ENCODE measurements at places on chromosomes 13 and 19.
A peak's percentile ranks its signal among the peaks of the same experiment; 100 is the strongest.

- no peaks in the 10 kb centered on the region for H3K27me3 ChIP-seq
- peaks cover 2% of the 10 kb centered on the region for H3K4me1 ChIP-seq
- DNase-seq = no peak
- H3K27ac ChIP-seq = no peak overlapping the region
- H3K4me3 ChIP-seq = no peak overlapping the region
- no peaks in the 10 kb centered on the region for H3K36me3 ChIP-seq
These were observed 95.9 kb upstream of the FNDC3A start for GRCh38 chr13:48879854-48880253.

GRCh38 chr13:61253105-61253877 lies 162.4 kb downstream of the PCDH20 start:
- no peaks in the 10 kb centered on the region for H3K27me3 ChIP-seq
- no peaks in the 10 kb centered on the region for H3K4me1 ChIP-seq
- H3K4me3 ChIP-seq = no peak overlapping the region
- H3K27ac ChIP-seq = no peak overlapping the region
- H3K36me3 ChIP-seq = no peaks in the 10 kb centered on the region
- no peak for DNase-seq

GRCh38 chr13:85536706-85537105 lies 262.5 kb downstream of the SLITRK6 start:
- H3K4me3 ChIP-seq = no peak overlapping the region
- no peak for DNase-seq
- no peaks in the 10 kb centered on the region for H3K4me1 ChIP-seq
- no peak overlapping the region for H3K27ac ChIP-seq
- no peaks in the 10 kb centered on the region for H3K36me3 ChIP-seq
- H3K27me3 ChIP-seq = no peaks in the 10 kb centered on the region

DNA sequence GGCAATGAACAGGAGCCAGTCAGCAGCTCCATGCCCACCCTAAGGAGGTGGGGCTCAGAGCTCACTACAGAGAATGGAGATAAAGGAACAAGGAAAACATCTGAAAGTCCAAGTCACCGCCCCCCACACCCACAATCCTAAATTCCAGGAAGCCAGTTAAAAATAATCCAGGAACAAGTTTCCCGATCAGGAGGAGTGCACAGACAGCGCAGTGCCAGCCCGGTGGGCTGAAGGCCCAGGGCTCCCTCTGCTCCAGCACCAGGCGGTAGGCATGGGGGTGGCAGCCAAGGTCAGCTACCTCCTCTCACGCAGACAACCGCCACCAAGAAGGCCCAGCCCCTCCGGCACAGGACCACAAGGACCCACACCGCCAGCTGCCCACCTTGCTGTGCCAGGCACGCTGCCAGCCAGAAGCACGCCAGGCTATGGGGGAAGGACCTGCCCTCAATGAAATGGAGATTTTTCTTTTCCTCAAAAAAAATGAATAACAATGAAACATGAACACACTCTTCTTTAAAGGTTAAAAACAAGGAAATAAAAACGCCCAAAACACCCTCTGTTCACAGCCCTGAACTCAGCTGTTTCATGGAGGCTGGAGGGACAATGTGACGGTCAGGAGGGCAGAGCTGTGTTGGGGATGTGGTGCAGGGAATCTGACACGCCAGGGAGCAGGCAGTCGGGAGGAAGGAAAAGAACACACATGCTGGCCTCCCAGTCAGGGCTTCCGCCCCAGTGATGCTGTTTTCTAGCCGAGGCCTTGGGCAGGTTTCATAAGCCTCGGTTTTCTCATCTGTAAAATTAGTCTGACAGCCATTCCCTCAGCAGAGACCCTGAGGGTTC lies 11.0 kb downstream of the STK24 start:
- H3K27ac ChIP-seq = peak overlapping the region; percentile 54
- no peak for DNase-seq
- H3K4me3 ChIP-seq = peak overlapping the region; percentile 19
- peaks cover 78% of the 10 kb centered on the region for H3K4me1 ChIP-seq
- no peaks in the 10 kb centered on the region for H3K36me3 ChIP-seq
- H3K27me3 ChIP-seq = no peaks in the 10 kb centered on the region

- no peaks in the 10 kb centered on the region for H3K36me3 ChIP-seq
- H3K27ac ChIP-seq = no peak overlapping the region
- no peak overlapping the region for H3K4me3 ChIP-seq
- H3K4me1 ChIP-seq = no peaks in the 10 kb centered on the region
These were observed 230.8 kb downstream of the TSHZ3 start for GRCh38 chr19:31118287-31118955.

DNA sequence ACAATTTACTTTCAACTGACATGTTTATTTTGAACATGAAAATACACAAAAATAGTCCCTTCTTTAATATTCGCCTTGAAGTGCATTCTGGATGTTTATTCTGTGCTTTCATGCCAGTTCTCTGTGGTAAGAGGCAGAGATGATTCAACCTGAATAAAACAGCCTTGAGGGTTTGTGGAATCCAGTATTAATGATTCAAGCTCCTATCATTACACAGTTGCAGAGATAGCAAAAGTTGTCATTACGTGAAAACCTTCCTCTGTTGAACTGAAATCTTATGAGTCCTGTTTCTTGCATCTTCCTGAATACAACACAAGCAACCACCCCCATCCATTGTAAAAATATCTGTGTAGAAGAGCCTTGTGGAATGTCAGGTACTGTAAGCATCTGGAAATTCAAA lies 142.3 kb upstream of the HTR2A start:
- H3K4me1 ChIP-seq = no peaks in the 10 kb centered on the region
- DNase-seq = no peak
- H3K27ac ChIP-seq = no peak overlapping the region
- no peaks in the 10 kb centered on the region for H3K36me3 ChIP-seq

DNA sequence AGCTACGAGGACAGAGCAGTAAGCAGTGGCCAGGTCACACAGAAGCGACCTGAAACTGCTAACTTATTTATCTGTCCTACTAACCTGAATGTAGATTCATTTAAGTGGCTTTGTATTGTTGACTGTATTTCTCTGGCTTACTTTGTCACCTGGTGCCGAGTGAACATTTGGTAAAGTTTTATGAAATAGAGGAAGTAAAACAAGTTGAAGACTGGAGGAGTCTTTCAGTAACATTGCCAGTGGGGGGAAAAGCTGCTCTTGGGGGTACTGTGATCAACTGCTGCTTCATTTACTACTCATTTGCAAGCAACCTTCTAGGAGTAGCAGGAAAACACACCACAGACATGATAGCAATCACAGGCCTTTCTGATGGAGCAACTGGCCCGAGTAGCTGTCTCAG lies 615.0 kb downstream of the FGF9 start:
- no peak overlapping the region for H3K27ac ChIP-seq
- H3K27me3 ChIP-seq = no peaks in the 10 kb centered on the region
- no peaks in the 10 kb centered on the region for H3K36me3 ChIP-seq
- H3K4me3 ChIP-seq = no peak overlapping the region
- H3K4me1 ChIP-seq = no peaks in the 10 kb centered on the region
- DNase-seq = no peak

DNA sequence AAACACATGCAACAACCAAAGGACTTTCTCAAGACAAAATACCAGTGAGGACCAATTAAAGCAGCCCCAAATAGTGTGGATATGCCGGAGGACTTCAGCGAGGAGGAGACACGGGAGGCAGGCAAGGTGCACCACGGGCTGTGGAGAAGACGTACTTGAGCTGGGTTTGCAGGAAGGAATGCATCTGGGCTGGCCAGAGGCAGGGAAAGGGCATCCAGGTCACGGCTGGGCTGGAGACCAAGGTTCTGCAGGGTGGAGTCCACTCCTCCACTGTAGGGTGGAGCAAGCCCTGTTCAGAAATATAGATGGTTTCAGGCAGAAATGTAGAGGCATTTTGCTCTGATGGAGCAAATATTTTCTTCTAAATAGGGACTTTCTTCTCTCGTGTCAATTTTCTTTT lies 36.6 kb upstream of the MEDAG start:
- H3K36me3 ChIP-seq = no peaks in the 10 kb centered on the region
- H3K4me1 ChIP-seq = no peaks in the 10 kb centered on the region
- H3K27me3 ChIP-seq = no peaks in the 10 kb centered on the region
- no peak for DNase-seq
- H3K4me3 ChIP-seq = no peak overlapping the region

GRCh38 chr13:94236872-94237271 lies 242.6 kb downstream of the DCT start:
- no peaks in the 10 kb centered on the region for H3K27me3 ChIP-seq
- H3K36me3 ChIP-seq = no peaks in the 10 kb centered on the region
- peaks cover 3% of the 10 kb centered on the region for H3K4me1 ChIP-seq
- H3K27ac ChIP-seq = no peak overlapping the region

- peaks cover 35% of the 10 kb centered on the region for H3K4me1 ChIP-seq
- H3K27ac ChIP-seq = no peak overlapping the region
- peak; percentile 17 for DNase-seq
These were observed 1.4 kb upstream of the RAVER1 start for GRCh38 chr19:10334588-10335351.

Data from effector memory CD4-positive, alpha-beta T cell (primary cell).